ENCODE measurements at places on chromosomes 7 and 10. TPM values are rescaled to one million over a fixed set of nuclear protein-coding genes. Genes with fewer than 3 reads are reported as not detected.

- no peak for DNase-seq
Observed at GRCh38 chr7:150801946-150802771, 1.6 kb downstream of the TMEM176A start.

DNA sequence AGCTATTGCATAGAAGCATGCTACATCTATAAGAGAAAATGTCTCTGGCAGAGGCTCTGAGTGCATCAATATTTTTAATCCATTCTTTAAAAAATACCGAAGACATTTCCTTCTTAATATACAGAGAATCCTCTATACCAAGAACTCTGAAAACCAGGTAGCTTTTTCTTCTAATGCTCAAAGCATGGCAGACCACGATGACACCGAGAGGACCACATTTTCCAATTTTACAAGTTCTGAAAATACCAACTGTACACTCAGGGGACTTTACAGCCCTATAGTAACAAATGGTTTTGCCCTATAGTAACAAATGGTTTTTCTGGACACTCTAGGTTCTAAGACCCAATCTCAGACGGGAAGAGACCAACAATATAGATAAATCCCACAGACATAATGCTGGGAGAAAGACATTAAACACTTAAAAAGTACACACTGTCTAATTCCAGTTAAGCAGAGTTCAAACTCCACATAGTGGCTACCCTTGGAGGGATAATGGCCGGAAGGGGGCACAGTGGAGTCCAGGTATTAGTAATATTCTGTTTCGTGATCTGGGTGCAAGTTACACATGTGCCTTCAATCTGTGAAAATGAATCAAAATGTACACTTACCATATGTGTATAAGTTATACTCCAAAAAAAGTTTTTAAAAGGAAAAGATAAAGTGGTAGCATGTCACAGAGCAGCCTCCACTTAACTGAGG lies 26.2 kb downstream of the CCDC6 start:
- no peak for DNase-seq

Gene NACAD
- total RNA-seq: 7.4 TPM

Gene PVRIG
- total RNA-seq: not detected

DNA sequence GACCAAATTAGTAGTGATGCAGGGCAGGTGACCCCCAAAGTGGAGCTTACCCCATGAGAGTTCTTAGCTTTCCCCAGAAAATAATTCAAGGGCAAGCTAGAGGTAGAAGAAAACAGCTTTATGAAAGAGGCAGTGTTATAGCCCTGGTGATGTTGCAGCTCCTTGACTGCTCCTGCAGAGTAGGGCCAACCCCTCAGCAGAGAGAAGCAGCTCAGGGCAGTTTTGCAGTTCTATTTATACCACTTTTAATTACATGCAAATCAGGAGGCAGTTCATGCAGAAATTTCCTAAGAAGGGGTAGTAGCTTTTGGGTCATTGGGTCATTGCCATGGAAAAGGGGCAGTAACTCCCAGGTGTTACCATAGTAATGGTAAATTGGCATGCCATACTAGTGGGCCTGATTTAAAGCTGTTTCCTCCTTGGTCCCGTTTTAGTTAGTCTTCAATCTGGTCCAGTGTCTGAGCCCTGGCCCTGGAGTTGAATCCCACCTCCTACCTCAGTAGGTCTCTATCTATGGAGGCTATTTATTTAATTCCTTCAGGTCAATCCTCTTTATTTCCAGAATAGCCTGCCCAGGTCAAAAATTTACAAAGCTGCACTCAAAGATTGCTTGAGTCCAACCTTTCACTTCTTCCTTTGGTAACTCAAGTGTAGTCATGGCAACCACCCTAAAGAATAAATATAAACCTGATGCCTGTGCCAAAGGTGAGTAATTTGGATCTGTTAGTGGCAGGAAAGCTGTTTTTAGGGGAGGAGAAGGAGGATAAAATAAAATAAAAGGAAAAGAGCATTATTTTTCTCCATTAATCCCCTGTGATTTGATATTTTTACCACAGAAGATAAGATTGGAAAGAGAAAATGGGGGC lies 29.5 kb downstream of the PLXDC2 start:
- DNase-seq: peak; percentile 54

Gene GPR15LG
- 6.8 TPM for total RNA-seq

DNA sequence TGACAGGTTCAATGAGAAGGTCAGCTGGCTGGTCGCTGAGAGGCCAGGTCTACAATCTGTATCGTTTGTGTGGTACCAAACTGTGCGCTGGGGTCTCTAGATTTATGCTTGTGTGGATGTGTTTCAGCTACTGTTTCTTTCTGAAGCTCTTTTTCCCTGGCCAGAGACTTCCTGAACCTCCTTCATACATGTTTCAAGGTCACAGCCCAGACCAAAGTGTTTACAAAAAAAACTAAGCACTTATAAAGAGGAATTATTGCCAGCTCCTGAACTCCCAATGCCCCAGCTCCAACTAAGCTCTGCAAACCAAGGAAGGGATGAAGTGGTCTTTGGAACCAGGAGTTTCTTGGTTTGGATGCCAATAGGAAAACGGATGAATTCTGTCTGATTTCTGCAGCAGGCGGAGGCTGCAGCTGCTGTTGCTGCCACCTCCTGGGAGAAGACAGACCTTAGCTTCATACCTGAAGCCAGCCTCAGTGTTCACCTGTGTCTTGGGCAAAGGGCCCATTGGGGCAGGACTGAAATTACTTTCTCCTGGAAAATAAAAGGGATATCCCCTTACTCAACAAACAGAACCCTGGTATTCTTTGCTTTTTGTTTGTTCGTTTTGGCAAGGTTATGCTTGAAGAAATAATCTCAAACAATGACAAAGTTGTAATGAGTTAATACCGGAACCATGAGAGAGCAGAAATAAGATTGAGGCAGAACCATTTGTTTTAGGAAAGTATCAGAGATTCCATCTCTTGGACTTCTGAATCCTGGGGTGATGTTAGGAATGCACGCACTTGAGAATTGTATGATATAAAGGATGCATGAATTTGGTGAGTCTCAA lies 24.6 kb upstream of the MKLN1 start:
- peak; percentile 60 for DNase-seq

Gene PNLIP
- not detected for total RNA-seq

GRCh38 chr10:47241256-47241655 lies 58.7 kb upstream of the GDF10 start:
- DNase-seq: no peak

DNA sequence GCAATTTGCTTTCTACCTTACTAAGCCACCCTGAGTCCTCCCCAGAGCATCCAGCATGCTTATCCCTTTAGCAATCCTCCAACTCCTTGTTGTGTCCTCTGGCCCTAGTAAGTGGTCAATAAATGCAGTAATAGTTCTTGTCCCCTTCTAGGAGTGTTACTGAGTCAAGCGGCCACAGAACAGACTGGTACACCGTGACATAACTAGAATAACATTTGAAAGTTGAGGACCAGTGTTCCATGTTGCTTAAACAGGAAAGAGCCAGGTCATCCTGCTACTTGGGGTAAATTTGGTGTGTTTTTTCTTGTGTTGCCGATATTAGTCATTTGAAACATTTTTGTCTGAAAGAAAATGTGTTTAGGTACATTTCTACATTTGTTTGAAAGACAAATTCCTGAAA lies 4.8 kb upstream of the CDK6 start:
- DNase-seq: no peak

- peak; percentile 65 for DNase-seq
Observed at GRCh38 chr7:142327628-142328405, 70.0 kb upstream of the PRSS58 start.

DNA sequence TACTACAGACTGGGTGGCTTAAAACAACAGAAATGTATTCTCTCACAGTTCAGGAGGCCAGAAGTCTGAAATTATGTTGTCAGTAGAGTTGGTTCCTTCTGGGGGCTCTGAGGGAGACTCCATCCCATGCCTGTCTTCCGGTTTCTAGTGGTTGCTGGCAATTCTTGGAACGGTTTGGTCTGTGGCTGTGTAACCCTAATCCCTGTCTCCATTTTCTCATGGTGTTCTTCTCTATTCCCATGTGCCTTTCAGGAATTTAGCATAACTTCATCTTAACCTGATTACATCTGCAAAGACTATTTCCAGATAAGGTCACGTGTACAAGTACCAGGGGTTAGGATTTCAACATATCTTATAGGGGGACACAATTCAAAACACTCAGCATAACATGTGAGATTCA lies 73.2 kb downstream of the FAM241B start:
- no peak for DNase-seq

DNA sequence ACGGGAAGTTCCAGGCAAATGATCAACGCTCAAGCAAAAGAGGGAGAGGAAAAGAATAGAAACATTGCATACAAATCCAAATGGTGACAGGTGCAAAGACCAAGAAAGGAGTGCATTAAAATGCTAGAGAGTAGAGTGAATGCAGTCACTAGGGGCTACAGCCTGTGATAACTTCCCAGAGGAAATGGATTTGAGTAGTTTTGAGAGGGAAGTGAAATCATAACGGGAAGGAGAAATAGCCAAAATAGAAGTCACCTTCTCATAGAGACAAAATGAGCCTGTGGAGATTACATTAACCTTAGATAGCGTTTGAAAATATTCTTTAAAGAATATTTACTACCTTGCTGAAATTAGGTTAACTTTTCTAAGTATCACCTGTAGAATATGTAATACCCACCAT lies 26.5 kb downstream of the NUP42 start:
- DNase-seq: no peak

DNA sequence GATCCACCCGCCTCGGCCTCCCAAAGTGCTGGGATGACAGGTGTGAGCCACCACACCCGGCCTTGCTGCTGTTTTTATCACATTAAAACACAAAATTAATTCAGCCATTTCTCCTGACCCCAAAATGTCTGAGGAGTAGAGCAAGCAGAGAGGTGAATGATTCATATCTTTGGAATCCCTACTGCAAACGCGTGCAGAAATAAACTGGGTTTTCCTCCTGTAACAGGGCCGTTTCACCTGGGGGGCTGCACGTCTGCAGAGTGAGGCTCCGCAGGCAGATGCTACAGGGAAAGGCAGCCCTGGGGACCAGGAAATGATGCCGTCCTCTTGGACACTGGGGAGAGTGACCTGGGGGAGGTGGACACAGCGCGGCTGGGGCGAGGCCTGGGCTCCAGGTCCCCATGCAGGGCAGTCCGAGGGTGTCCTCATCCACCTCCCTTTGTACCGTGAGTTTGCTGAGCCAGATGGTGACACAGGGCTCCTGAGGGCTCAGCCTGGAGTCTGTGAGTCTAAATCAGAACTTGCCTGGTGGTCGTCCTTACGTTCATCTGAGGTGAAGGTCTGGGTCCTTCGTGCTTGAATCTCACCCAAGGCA lies 41.9 kb downstream of the PDGFA start:
- peak; percentile 28 for DNase-seq

GRCh38 chr10:84108797-84109196 lies 30.5 kb upstream of the GHITM start:
- no peak for DNase-seq

GRCh38 chr7:2971914-2972834 lies 71.5 kb downstream of the CARD11 start:
- no peak for DNase-seq

DNA sequence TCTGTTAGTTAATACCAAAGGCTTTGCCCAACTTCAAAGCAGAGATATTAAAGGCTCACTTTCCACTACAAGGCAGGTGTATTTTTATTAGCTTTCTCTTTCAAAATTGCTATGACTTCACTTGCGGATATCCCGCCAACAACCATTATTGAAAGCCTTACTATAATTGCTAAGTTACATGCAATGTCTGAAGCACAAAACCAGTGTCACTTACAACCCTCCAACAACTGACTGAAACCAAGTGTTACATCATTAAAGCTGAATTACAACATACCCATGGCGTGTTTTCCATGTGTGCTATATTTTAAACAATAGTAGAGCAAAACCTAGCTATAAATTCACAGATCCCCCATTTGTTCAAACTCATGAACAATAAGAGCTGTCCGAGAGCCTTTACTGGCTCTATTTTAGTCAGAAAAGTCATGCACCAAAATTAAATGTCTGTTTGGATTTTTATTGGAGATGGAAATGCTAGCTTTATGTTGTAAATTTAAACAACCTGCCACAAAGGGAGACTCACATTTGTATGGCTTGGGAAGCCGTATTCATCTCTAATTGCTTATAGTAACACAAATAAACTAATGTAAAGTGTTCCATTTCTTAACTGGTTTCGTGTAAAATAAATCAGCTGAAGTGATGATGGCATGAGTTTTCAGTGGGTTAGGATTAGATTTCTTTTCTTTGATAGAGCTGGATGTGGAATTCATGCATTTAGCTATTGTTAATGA lies 227.1 kb downstream of the AGMO start:
- no peak for DNase-seq

GRCh38 chr7:24706211-24707170 lies 50.8 kb downstream of the GSDME start:
- no peak for DNase-seq

- no peak for DNase-seq
Observed at GRCh38 chr10:5810225-5810624, 3.0 kb downstream of the GDI2 start.

DNA sequence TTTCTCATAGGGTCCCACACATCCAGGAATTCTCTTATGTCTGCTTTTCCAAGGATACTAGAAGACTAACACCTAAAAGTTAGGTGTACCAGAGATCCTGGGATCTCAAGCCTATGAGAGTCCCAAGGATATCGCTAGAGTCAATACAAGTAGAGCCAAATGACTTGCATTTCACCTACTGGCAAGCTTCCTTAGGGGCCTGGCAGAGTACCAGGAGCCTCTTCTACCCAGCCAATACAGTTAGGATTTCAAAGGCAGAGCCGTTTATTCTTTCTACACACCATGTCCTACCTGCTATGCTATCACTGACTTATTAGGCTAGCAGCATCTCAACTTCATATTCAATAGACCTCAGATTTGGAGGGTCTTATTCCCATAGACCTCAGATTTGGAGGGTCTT lies 53.5 kb upstream of the UNC5B start:
- no peak for DNase-seq

Gene BTBD16
- total RNA-seq: not detected

DNA sequence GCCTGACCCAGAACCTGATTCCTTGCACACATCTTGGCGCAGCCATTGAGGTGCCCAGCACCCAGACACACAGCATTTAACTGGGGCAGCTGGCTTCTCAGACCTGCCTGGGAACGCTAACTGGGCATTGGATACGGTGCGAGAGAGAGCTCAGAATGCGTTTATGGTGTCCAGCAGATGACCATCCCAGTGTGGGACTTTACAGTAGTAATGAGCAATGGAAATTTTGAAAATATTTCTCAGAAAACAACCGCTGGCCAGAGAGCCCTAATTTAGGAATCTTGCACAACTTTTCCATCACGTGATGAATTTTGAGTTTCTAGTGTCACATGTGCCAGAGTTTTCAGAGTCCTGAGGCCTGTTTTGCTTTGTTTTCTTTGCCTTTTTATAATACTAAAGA lies 78.2 kb upstream of the SEC61G start:
- no peak for DNase-seq

GRCh38 chr10:129048513-129048912 lies 418.5 kb upstream of the MGMT start:
- no peak for DNase-seq

DNA sequence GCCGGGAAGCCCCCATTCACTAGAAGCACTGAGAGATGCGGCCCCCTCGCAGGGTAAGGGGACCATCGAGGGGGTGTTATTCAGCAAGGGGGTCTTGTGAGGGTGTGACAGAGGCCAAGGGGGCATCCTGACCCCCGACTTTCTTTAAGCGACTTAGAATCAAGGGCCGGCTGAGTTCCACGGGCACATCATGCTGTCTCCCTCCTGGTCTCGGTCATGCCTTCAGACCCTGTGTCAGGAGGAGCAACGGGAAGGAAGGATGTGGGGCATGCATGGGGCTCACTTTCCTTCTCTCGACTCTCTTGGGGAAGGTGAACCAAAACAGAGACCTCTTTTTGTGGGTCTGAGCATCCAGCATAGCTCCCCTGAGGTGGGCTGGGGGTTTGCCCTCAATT lies 2.5 kb downstream of the ACSL5 start:
- DNase-seq: no peak

- DNase-seq: peak; percentile 14
Observed at GRCh38 chr7:33423646-33424020, 294.3 kb downstream of the BBS9 start.

Data from renal cortical epithelial cell (primary cell).